ENCODE measurements at places on chromosomes 2 and 18. TPM values are rescaled to one million over a fixed set of nuclear protein-coding genes. Genes with fewer than 3 reads are reported as not detected.

The OR6B2 gene
- not detected for total RNA-seq

The CHST9 gene
- total RNA-seq, result 9.8 TPM

The PAX3 gene
- total RNA-seq, result not detected

The SPEG gene
- 26.6 TPM for total RNA-seq

GRCh38 chr2:12465631-12466135, 251.1 kb upstream of the TRIB2 start:
- no peak overlapping the region for H3K27ac ChIP-seq
- no peaks in the 10 kb centered on the region for H3K27me3 ChIP-seq
- H3K4me1 ChIP-seq, result no peaks in the 10 kb centered on the region

DNA sequence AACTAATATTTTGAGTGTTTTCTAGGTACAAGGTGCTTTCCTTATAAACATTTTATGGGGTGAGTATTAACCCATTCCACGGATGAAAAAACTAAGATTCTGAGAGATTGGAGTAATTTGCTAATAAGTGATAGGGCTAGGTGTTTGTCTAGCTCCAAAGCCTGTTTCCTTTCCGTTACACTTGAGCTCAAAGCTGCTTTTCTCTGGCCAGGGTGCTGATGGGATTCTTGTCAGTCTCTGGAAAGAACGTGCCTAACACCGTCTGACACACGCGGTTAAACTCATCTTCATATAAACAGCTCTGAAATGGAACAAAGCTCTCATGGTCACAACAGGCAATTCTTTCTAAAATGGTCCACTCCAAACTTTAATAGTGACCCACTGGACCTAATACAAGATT, 2.0 kb upstream of the ANKRD29 start:
- H3K36me3 ChIP-seq, result no peaks in the 10 kb centered on the region
- no peak overlapping the region for H3K27ac ChIP-seq
- DNase-seq, result no peak
- H3K4me3 ChIP-seq, result no peak overlapping the region
- peaks cover 15% of the 10 kb centered on the region for H3K27me3 ChIP-seq

The VIL1 gene
- total RNA-seq, result 9.0 TPM
